Ascending aorta (tissue), 2 donors: ENCODE measurements at places on chromosomes 5 and 9.
A peak's percentile ranks its signal among the peaks of the same experiment; 100 is the strongest.

DNA sequence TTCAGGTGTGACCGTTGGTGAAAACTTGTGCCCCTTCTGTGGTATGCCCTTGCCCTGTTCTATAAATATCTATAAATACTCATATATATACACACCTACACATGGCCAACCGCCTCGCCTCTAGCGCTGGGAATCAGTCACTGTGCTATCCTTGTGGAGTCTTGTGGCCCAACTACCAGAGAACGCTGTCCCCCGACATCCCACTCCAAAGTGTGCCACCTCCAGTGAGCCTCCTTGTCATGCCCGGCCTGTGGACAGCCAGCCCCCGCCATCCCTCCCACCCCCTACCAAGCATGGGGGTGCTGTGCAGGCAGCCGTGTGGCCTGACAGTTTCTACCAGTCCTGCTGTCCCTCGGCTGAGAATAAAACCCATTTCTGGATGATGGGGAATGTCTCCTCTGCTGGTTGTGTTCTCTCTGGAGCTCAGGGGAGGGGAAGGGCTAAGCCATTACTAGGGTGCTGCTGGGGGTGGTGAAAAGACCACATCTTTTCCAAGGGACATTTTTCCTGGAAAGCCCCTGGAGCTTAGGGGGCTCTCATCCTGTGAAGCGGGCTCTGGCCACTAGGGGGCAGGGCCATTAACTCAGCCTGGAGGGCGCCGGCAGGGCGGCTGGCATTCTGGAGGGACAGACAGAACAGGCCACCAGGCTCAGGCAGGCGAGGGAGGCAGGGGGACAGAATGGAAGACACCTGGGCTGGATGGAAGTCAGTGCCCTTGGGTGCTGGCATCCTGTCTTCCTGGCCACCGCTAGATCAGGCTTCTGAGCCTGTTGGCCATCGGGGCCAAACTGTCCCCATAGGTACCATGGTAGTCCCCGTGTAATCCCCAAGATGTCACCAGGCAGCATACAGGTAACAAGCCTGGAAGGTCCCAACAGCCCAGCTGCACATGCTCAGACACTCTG is 20.7 kb downstream of the GOLGA2 start:
- H3K27me3 ChIP-seq = no peaks in the 10 kb centered on the region
- DNase-seq = no peak
- H3K4me1 ChIP-seq = peaks cover 4% of the 10 kb centered on the region
- peaks cover 40% of the 10 kb centered on the region for H3K36me3 ChIP-seq
- H3K4me3 ChIP-seq = no peak overlapping the region

DNA sequence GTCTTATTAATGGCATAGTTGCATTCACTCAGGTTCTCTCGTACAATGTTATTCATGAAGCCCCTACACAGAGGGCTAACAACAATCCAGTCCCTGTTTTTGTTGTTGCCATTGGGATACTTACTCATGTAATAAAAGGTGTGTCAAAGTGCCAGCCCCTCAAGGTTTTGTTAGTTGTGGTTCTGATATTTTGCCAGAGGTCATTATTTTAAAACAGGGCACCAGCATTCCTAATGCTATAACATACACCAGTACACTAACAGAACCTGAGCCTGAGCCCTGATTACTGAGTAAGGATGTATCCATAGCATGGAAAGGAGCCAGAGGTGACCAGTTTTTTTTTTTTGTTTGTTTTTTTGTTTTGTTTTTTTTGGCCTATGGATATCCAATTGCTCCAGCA is 50.2 kb downstream of the SMC2 start:
- no peak overlapping the region for H3K27ac ChIP-seq
- H3K36me3 ChIP-seq = no peaks in the 10 kb centered on the region
- no peaks in the 10 kb centered on the region for H3K4me1 ChIP-seq
- H3K4me3 ChIP-seq = no peak overlapping the region
- no peak for DNase-seq
- H3K27me3 ChIP-seq = no peaks in the 10 kb centered on the region

DNA sequence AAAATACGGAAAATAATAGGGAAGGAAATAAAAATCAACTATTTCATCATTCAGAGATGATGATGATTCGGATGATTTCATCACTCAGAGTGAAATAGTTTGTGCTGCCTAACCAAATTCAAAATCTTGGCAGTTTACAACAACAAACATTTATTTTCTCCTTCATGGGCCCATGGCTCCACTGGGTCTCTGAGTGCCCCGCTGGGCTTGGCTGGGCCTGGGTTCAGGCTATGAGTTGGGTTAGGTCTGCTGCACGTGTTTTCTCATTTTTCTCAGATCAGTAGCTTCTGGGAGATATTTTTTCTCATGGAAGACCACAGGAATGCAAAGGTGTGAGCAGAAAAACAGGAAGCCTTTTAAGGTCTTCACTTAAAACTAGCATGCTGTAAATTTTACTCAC is 24.0 kb upstream of the F2RL1 start:
- no peak for DNase-seq
- no peaks in the 10 kb centered on the region for H3K36me3 ChIP-seq
- no peak overlapping the region for H3K4me3 ChIP-seq
- peaks cover 13% of the 10 kb centered on the region for H3K4me1 ChIP-seq

- H3K27ac ChIP-seq = peak overlapping the region; percentile 95
- peaks cover 25% of the 10 kb centered on the region for H3K36me3 ChIP-seq
- no peaks in the 10 kb centered on the region for H3K27me3 ChIP-seq
Measured at GRCh38 chr5:177133853-177134696, 502 bp downstream of the NSD1 start.

GRCh38 chr5:170286386-170286925 is 11.1 kb downstream of the LCP2 start:
- no peak overlapping the region for H3K27ac ChIP-seq
- H3K36me3 ChIP-seq = no peaks in the 10 kb centered on the region
- no peaks in the 10 kb centered on the region for H3K4me1 ChIP-seq

DNA sequence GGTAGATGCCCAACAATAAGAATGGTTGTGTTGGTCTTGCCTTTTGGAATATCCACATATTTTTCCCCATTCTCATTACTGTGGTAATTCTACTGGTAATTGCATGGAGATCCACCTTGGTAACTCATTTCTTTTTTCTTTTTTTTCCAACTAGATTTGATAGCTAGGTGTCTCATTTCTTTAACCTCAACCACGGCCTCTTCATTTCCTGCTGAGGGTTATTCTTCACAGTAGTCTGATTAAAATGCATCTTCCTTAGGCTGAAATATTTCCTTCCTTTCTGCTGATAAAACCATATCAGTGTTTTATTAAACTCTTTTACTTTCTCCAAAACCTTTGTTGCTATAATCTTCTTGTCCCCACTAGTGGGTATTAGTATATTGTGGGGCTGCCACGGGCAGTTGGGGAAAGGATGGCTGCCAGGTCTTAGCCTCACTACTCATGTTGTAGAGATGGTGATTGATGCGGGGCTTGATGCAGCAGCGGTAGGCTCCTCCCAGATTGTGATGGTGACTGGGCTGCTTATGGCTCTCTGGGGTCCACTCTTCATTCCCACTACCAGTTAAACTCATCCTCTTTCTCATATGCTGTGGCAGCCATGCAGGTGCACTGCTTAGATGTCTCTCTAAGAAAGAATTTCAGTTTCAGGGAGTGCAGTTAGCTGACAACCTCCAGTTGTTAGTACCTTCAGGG is 35.9 kb downstream of the KIF2A start:
- H3K4me1 ChIP-seq = no peaks in the 10 kb centered on the region
- no peaks in the 10 kb centered on the region for H3K27me3 ChIP-seq
- no peak overlapping the region for H3K4me3 ChIP-seq
- no peaks in the 10 kb centered on the region for H3K36me3 ChIP-seq

- H3K4me3 ChIP-seq = no peak overlapping the region
- H3K4me1 ChIP-seq = peaks cover 3% of the 10 kb centered on the region
- DNase-seq = peak; percentile 70
- H3K36me3 ChIP-seq = no peaks in the 10 kb centered on the region
- no peaks in the 10 kb centered on the region for H3K27me3 ChIP-seq
- H3K27ac ChIP-seq = no peak overlapping the region
Measured at GRCh38 chr5:124527220-124527991, 219.0 kb downstream of the ZNF608 start.

- DNase-seq = no peak
- no peaks in the 10 kb centered on the region for H3K27me3 ChIP-seq
- H3K36me3 ChIP-seq = no peaks in the 10 kb centered on the region
- no peak overlapping the region for H3K4me3 ChIP-seq
Measured at GRCh38 chr9:596703-597102, 244.8 kb upstream of the DMRT1 start.

- no peaks in the 10 kb centered on the region for H3K4me1 ChIP-seq
- no peak for DNase-seq
- no peaks in the 10 kb centered on the region for H3K36me3 ChIP-seq
- no peak overlapping the region for H3K4me3 ChIP-seq
Measured at GRCh38 chr5:127699416-127699815, 3.8 kb upstream of the CCDC192 start.

GRCh38 chr5:110686270-110686669 is 40.2 kb downstream of the TMEM232 start:
- no peak for DNase-seq
- H3K4me1 ChIP-seq = no peaks in the 10 kb centered on the region
- H3K4me3 ChIP-seq = no peak overlapping the region
- no peak overlapping the region for H3K27ac ChIP-seq
- no peaks in the 10 kb centered on the region for H3K27me3 ChIP-seq

DNA sequence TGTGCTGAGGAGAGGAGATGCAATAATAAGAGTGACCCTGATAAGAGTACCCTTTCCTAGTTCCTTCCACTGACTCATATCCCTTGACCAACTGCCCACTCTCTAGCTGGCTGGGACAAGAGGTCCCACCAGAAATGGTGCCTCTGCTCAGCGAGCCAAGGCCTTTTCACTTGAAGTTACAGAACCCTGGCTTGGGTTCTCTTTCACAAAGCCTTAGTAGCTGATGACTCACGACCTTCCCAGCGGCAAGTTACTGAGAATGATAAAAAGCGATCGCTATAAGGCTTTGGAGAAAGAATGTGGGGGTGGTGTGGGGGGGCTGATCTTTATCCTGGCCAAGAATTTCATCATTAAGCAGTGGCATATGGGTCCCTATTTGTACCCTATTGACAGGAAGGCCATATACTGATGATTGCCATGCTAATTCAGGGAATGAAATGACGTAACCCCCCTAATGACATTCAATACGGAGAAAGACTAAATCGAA is 90.3 kb downstream of the FBXO38 start:
- no peaks in the 10 kb centered on the region for H3K27me3 ChIP-seq
- H3K4me3 ChIP-seq = peak overlapping the region; percentile 28
- H3K27ac ChIP-seq = peak overlapping the region; percentile 77
- peak; percentile 23 for DNase-seq
- peaks cover 4% of the 10 kb centered on the region for H3K4me1 ChIP-seq

GRCh38 chr9:98708933-98709911 is at the start of gene GABBR2:
Gene GABBR2, minus strand, starts transcription at chr9:98708935. Its CDS starts 198 bp downstream, at chr9:98708737.
- no peaks in the 10 kb centered on the region for H3K36me3 ChIP-seq
- no peak for DNase-seq
- H3K27ac ChIP-seq = no peak within 1 kb of the TSS

DNA sequence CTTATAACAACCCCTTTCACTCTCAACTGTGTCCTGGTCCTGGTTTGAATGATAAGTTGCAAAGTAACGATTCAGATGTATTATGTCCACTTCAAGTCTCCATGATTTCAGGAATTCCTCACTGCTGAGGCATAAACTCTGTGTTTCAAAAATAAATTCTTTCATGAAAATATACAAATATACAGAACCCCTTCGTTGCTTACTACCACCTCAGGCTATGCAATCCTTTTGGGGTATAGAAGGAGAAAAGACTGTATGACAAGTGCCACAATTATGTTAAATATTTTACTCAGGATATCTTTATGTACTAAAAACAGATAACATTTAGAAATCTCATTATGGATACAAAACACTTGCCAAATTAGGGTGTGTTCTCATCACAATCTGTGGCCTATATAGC is 190.7 kb downstream of the KCTD16 start:
- DNase-seq = no peak
- no peaks in the 10 kb centered on the region for H3K4me1 ChIP-seq
- no peak overlapping the region for H3K4me3 ChIP-seq
- H3K27me3 ChIP-seq = no peaks in the 10 kb centered on the region
- no peaks in the 10 kb centered on the region for H3K36me3 ChIP-seq

DNA sequence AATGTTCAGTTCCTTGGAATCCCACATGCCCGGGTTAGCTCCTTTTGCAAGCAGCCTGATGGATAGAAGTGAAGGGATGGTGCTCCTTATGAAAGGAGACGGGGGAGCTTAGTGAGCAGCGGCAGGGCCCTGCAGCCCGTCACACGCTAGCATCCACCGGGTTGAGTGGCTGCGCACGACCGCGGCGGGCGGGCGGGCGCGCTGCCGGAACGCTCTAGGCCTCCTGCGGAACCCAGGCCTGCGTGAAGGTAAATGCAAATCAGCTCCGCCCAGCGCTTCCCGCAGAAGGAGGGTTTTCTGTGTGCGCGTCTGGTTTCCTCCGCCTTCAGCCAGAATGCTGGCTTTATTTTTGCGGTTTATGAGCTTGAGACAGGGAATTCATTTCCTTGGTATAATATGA is 19.8 kb downstream of the IL12B start:
- no peaks in the 10 kb centered on the region for H3K27me3 ChIP-seq
- DNase-seq = no peak
- H3K4me3 ChIP-seq = no peak overlapping the region
- no peaks in the 10 kb centered on the region for H3K36me3 ChIP-seq
- H3K27ac ChIP-seq = no peak overlapping the region

- DNase-seq = no peak
- H3K27me3 ChIP-seq = no peaks in the 10 kb centered on the region
- no peaks in the 10 kb centered on the region for H3K36me3 ChIP-seq
- no peak overlapping the region for H3K27ac ChIP-seq
- H3K4me3 ChIP-seq = no peak overlapping the region
Measured at GRCh38 chr9:112532427-112532826, 45.8 kb downstream of the KIAA1958 start.

DNA sequence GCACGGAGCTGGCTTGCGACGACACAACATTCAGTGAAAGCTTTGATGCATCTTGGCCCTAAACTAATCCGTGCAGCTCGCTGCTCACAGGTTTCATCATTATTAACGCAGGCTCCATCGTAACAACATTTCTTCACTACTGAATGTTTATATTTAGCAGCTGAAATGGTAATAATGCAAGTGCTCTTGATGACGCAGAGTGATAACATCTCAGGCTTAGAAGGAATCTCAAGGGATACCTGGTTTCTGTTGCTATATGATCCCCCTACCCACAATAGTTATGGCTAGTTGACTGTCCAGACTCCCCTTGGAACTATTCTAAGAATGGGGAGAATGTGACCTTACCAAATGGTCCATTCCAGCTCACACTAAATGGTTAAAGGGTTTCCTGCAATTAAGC is 36.2 kb downstream of the C5 start:
- DNase-seq = no peak
- H3K4me3 ChIP-seq = no peak overlapping the region
- peaks cover 4% of the 10 kb centered on the region for H3K36me3 ChIP-seq
- no peaks in the 10 kb centered on the region for H3K4me1 ChIP-seq
- H3K27ac ChIP-seq = no peak overlapping the region

GRCh38 chr9:7085357-7085756 is 327.6 kb downstream of the KDM4C start:
- no peaks in the 10 kb centered on the region for H3K36me3 ChIP-seq
- H3K27ac ChIP-seq = no peak overlapping the region
- no peaks in the 10 kb centered on the region for H3K27me3 ChIP-seq
- no peak overlapping the region for H3K4me3 ChIP-seq

DNA sequence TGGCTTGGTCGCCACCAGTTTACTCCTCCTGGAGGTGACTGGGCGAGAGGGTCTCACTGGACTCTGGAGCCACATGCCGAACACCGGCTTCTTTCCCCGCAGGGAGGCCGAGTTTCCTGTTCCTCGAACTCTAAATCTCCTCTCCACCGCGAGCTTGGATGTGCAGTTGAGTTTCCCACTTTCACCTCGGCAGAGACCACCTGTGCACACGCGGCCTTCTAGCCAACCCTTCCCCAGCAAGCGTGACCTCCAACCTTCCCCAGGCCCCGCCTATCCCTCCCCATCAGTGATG is 380.1 kb downstream of the IRX2 start:
- H3K27ac ChIP-seq = no peak overlapping the region
- no peaks in the 10 kb centered on the region for H3K4me1 ChIP-seq
- no peak for DNase-seq
- H3K4me3 ChIP-seq = no peak overlapping the region
- no peaks in the 10 kb centered on the region for H3K36me3 ChIP-seq
